ENCODE measurements at places on chromosomes 16 and 17. TPM values are rescaled to one million over a fixed set of nuclear protein-coding genes. Genes with fewer than 3 reads are reported as not detected.

Gene CSH1
- total RNA-seq = not detected

Gene AANAT
- 0.51 TPM for total RNA-seq

Gene TNFSF13
- total RNA-seq = 0.72 TPM

Gene TBC1D26
- not detected for total RNA-seq

Gene WDR45B
- 94.5 TPM for total RNA-seq

Gene PRSS8
- 0.28 TPM for total RNA-seq

Gene OR4D1
- not detected for total RNA-seq

Gene STAC2
- 0.12 TPM for total RNA-seq

Gene C1QL1
- 33.0 TPM for total RNA-seq

Gene DHRS7C
- total RNA-seq = not detected
